Karpas-422 (cell line): ENCODE measurements at places on chromosomes 6 and 20.

- no peak for DNase-seq
These were observed 113.1 kb upstream of the MTHFD1L start for GRCh38 chr6:150752409-150752808.

DNA sequence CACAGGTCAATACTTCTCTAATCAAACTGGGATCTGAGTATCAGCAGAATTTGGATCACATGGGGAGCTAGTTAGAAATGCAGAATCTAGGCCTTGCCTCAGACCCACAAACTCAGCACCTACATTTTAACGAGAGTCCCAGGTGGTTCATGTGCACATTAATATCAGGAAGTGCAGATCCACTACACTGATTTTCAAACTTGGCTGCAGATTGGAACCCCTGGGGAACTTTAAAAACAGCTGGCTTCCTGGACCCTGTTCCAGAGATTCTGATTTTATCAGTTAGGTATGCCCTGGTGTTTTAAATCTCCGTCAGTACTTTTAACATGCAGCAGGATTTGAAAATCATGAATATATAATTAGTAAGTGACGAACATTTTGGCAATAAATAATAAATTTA, 1.9 kb upstream of the CST8 start:
- DNase-seq, result peak; percentile 80

DNA sequence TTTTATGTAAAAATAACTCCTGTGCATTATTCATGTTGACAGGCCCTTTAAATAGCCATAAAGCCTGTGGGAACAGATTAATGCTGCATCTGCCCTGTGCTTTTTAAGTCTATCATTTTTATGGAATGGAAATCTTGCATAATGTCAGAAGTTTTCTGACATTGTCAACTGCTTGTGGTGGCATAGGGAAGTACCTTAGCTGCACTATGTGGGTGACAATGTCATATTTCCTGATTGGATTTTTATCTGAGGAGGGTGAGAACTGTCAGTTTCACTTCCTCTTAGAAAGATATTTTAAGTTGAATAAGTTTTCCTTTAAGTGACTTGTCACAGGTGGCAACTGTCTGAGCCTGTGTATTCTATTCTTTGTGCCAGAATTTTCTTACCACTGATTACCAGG, 267.9 kb downstream of the PLCB1 start:
- peak; percentile 87 for DNase-seq

- no peak for DNase-seq
These were observed 1.0 kb downstream of the PXDC1 start for GRCh38 chr6:3750317-3751076.

DNA sequence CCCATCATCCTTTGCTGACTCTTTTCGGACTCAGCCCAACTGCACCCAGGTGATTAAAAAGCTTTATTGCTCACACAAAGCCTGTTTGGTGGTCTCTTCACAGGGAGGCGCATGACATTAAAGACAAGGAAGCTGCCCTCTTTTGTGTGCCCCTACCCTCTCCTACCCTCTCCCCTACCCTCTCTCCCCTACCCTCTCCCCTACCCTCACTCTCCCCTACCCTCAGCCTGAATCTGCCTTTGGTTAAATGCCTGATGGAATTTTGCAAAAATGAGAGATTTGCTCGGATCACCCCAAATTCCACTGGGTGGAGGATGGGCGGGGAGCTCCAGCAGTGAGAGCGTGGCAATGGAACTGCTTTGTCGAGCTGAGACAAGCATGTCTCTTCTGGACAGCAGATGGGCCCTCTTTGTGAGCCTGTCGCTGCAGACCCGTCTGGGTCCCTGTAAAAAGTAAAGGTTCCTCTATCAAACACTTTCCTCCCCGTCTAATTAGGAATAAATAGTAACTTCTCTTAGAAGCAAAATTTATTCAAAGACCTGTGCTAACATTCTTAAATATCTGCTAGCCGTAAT, 76.4 kb upstream of the MLN start:
- no peak for DNase-seq
